ENCODE measurements at places on chromosomes 4 and X. TPM values are rescaled to one million over a fixed set of nuclear protein-coding genes. Genes with fewer than 3 reads are reported as not detected.

The HMX1 gene
- not detected for total RNA-seq

The SSX1 gene
- not detected for total RNA-seq

The GAGE2A gene
- total RNA-seq: not detected

The RRH gene
- total RNA-seq: not detected

The FMR1NB gene
- not detected for total RNA-seq

The EVC2 gene
- 15.9 TPM for total RNA-seq

The DDX53 gene
- total RNA-seq: not detected

The ANXA10 gene
- total RNA-seq: 4.6 TPM

The GABRA4 gene
- not detected for total RNA-seq

The IGBP1 gene
- total RNA-seq: 96.1 TPM

The CFI gene
- 1.8 TPM for total RNA-seq

The GLA gene
- total RNA-seq: 24.7 TPM

The SPANXA1 gene
- not detected for total RNA-seq

The PLS3 gene
- 141 TPM for total RNA-seq

The SLC10A6 gene
- 0.47 TPM for total RNA-seq

The SAGE1 gene
- not detected for total RNA-seq

The TLR7 gene
- total RNA-seq: not detected

The TBX22 gene
- not detected for total RNA-seq

The NPY5R gene
- not detected for total RNA-seq

The ZNF330 gene
- total RNA-seq: 47.3 TPM

The PPP1R2C gene
- total RNA-seq: not detected

The IL9R gene
- not detected for total RNA-seq

The CEP135 gene
- 4.7 TPM for total RNA-seq

The ALAS2 gene
- not detected for total RNA-seq

The ARMCX5 gene
- total RNA-seq: 22.0 TPM

The TLR8 gene
- total RNA-seq: not detected

The TCEAL3 gene
- 13.6 TPM for total RNA-seq

The RTL3 gene
- total RNA-seq: not detected

The GK2 gene
- not detected for total RNA-seq

The LRIT3 gene
- under 0.01 TPM for total RNA-seq

The RASL11B gene
- 0.16 TPM for total RNA-seq

The SLC7A11 gene
- total RNA-seq: 37.5 TPM

The CACNA1F gene
- not detected for total RNA-seq

The FAM53A gene
- 1.4 TPM for total RNA-seq

The LRP2BP gene
- total RNA-seq: 0.26 TPM

The ARHGEF38 gene
- not detected for total RNA-seq

The PDCL2 gene
- total RNA-seq: not detected

The SLIT2 gene
- 4.4 TPM for total RNA-seq

The MAGED4 gene
- total RNA-seq: 21.8 TPM

The PARM1 gene
- total RNA-seq: 0.09 TPM

The SERTM2 gene
- total RNA-seq: not detected
